Stimulated activated CD8-positive, alpha-beta memory T cell treated with anti-CD3 and anti-CD28 coated beads, Interleukin-12 subunit alpha, Interleukin-12 subunit beta, amount 100 ng/mL, for 4 hours (primary cell): ENCODE measurements at places on chromosomes 11 and 22.

DNA sequence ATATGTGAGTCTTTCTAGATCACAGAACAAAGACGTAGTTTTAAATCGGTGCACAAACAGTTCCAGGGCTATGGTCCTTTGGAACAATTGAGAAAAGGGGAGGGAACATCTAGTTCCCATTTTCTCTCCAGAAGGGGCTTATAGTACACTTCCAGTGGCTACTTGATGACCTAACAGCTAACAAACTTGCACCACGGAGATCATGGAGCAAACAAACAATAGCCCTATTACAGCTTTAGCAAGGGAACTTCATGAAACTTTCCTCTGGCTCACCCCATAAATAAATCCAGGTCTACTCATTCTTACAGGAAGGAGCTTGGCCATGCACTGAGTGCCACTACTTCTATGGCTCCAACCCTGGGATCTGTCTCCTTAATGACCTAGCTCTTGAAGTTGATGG is 8.3 kb upstream of the FOLR2 start:
- no peak for DNase-seq

- no peak for DNase-seq
Observed at GRCh38 chr11:38788561-38788960, 2190.5 kb upstream of the RAG2 start.

GRCh38 chr22:48396785-48397530 is 1430.7 kb downstream of the BRD1 start:
- no peak for DNase-seq

DNA sequence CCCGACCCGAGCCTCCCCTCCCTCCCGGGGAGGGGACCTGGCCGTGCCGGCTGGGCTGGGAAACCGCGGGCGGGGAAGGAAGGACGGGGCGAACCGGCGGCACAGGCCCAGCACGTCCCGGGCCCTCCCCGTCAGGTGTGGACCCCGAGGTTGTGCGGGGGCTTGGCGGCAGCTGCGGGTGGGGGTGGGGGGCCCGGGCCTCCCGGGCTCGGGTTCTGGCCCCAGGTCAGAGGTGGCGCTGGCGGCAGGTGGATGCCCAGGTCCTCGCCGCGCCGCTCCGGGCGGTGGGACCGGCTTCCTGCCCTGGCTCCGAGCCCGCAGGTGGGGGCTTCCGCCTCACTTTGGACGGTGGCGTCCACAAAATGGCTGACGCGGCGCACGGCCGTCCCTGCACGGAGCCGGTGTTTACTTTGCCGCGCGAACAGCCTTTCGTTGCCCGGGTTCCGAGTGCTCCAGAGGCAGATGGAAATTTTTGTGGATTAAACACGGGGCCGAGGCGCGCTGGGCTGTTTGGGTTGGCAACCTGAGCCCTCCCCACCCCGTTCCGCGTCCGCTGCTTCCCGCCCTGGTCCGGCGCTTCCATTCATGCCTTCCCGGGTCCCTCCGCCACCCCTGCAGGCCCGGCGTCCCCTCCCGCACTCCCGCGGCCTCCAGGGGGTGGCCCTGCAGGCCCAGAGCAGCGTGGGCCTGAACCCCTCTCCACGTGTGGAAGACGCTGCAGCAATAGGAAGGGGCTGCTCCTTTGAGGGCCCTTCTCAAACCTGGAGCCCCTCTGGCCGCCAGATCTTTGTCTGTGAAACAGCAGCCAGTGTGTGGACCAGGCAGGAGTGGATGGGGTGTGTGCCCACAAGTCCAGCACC is 92.0 kb upstream of the KCNQ1OT1 start:
- no peak for DNase-seq

DNA sequence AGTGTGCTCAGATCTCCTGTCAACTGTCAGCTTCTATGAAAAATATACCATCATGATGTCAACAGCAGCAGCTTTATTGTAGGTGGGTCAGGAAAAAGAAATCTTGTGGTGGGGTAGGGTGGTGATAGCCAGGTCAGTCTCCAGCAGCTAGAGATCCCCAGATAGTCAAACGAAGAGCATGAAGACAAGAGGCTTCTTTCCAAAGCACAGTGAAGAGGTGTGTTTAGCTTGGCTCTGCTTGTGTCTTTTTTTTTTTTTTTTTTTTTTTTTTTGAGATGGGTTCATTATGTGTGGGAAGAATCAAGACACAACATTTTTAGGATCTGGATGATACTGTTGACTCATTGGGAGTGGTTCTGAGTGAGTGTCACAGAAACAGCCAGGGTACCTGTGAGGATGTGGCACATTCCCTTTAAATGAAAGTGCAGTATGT is 1075.5 kb downstream of the NTM start:
- DNase-seq = no peak

DNA sequence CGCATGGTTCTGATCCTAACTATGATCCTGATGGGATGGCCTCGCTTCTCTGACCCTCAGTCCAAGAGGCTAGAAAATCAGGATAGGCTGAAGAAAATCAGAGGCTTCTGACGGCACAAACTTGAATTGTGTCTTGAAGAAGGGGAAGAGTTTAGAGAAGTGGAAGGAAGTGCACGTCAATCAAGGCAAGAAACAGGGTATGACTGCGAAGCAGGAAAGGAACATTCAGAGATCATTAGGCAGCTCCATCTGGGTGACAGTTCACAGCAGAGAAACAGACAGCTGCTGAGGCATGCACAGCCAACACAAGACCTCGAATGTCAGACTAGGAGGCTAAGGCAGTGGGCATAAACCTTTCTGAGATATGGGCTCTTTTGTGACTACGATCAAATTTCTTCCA is 29.3 kb downstream of the CLPB start:
- DNase-seq = no peak

- DNase-seq = no peak
Observed at GRCh38 chr11:57339328-57339727, 1.2 kb downstream of the P2RX3 start.

- DNase-seq = no peak
Observed at GRCh38 chr11:33689501-33689900, 11.1 kb downstream of the C11orf91 start.

DNA sequence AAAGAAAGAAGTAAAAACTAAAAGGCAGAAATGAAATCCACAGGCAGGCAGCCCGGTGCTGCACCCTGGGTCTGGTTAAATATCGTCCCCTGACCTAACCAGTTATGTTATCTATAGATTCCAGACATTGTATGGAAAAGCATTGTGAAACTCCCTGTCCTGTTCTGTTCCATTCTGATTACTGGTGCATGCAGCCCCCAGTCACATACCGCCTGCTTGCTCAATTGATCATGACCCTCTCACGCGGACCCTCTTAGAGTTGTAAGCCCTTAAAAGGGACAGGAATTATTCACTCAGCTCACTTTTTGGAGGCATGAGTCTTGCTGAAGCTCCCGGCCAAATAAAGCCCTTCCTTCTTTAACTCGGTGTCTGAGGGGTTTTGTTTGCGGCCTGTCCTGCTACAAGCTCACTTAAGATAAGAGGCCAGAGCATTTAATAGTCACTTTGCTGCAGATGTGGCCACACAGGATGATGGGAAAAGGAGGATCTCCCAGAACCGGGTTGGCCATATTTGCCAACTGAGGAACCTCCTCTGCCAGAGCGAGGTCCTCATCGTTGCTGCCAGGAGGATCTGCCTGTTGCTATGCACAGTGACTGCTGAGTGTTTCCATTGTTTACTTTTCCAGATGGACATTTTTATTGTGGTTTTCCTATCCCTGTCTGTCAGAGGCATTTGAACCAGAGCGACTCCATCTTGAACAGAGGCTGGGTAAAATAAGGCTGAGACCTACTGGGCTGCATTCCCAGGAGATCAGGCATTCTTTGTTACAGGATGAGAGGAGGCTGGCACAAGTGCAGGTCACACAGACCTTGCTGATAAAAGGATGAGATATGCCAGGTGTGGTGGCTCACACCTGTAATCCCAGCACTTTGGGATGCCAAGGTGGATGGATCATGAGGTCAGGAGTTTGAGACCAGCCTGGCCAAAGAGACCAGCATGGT is 10.2 kb downstream of the C11orf96 start:
- DNase-seq = no peak

- DNase-seq = no peak
Observed at GRCh38 chr11:1161410-1162137, 3.8 kb downstream of the MUC5AC start.

- no peak for DNase-seq
Observed at GRCh38 chr22:37308385-37309200, 26.3 kb downstream of the CYTH4 start.

DNA sequence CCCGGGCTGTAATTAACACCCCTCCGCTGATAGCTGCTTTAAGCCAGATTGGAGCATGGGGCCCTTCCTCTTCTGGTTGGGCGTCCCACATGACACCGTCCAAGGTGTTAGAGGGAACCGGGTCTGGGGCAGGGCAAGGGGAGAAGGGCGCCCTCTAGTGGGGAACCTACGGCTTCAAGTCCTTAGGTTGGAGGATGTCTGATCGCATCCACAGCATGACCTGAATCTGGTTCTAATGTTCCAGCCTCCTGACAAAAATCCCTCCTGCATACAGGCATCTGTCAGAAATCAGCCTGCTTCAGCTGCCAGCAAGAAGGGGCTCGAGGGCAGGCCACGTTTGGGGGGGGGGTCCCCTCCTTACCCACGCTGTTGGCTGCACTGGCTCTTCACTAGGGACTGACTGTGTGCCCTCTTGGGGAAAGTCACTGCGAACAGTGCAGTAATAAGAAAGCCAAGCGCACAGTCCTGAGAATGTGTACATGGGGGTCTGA is 94.2 kb upstream of the TBCEL start:
- no peak for DNase-seq

DNA sequence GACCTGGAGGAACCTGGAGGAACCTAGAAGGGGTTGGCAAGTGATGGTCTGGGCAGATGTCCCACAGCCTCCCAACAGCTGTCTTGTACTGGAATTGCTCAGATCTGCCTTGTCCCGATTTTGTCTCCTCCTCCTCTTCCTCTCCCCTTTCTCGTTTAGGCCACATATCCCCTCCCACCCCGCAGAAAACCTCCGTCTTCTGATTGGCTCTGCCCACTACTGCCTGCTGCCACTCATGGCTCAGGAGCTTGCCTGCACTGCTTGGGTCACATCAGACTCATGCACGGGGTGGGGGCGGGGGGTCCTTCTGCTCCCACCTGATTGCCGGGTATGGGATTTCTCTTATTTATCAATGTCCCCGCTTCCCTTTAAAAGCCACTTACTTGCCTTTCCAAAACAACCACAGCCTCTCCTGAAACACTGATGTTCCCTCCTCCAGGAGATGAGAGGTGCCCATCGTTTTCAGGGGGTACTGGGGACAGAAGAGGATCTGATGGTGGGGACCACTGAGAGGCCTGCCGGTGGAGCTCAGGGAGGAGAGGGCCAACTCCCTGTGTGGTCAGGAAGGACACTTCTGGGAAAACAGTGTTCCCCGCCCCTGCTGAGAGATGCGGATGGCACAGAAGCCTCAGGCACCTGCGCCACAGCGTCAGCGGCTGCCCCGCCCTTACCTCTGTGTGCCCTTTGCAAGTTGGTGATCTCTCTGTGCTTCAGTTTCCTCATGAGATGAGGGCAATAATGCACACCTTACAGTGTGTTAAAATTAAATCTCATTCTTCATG is 14.7 kb downstream of the TOM1 start:
- DNase-seq = no peak

- DNase-seq = peak; percentile 56
Observed at GRCh38 chr11:10455637-10456487, 798 bp downstream of the AMPD3 start.

DNA sequence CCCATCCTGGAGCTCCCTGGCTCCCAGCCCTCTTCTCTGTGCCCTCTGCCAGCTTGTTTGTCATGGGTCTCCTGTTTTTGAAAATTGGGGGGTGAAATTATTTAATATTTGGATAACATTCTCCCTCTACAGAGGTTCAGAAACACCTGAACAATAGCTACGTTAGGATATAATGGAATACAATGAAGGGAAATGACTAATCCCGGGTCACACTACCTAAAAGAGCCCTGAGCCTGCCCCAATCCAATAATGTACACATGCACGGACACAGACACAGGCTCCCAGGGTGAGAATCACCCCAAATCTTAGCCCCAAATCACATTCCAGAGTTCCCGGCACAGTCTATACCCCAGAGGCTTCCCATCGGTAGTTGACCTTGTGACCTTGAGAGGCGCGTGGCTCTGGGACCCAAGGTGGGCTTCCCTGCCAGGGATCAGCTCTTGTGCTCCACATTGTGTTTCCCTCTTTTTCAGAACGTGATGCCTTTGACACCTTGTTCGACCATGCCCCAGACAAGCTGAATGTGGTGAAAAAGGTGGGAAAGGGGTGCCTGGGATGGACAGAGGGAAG is 135.5 kb downstream of the PARVA start:
- no peak for DNase-seq

DNA sequence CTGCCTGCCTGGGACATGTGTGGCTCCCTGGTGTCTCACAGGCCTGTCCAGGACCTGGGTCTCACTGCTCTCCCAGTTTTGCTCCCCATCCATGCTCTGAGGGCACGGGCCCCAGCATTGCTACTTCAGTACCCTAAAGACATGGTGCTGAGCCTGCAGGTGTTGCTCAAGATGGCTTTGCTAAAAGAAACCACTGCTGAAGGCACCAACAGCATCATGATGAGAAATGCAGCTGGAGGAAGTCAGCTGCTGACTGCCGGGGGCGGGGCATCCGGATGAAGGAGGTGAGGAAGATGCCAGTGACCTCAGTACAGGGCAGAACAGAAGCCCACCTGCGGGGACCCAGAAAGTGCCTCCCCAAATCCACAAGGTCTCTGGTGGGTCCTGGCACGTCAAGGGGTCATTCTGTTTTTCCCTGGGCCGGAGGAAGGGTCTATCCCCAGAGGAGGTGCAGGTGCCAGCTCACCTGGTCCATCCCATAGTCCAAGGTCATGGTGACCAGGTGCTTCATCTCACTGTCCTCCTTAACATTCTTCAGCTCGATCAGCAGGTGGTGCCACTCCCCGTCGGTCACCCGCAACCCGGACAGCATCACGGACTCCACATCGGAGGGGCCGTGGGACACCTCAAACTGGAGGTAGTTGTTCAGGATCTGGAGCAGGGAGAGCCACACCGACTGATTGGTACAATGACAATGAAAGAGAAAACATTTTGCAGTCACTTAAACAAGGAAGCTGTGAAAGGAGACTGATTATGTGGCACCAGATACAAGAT is 63.9 kb downstream of the TRMU start:
- no peak for DNase-seq

- DNase-seq = no peak
Observed at GRCh38 chr22:27594474-27595134, 207.0 kb downstream of the MN1 start.

DNA sequence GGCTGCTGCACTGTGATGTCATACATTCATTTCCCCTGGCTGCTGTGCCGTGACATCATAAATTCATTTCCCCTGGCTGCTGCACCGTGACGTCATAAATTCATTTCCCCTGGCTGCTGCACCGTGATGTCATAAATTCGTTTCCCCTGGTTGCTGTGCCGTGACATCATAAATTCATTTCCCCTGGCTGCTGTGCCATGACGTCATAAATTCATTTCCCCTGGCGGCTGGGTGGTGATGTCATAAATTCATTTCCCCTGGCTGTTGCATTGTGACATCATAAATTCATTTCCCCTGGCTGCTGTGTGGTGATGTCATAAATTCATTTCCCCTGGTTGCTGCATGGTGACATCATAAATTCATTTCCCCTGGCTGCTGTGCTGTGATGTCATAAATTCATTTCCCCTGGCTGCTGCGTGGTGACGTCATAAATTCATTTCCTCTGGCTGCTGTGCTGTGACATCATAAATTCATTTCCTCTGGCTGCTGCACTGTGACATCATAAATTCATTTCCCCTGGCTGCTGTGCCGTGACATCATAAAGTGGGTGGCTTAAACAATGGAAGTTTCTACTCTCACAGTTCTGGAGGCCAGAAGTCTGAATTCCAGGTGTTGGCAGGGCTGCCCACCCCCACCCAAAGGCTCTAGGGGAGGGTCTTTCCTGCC is 301.1 kb downstream of the SHANK2 start:
- no peak for DNase-seq
